ENCODE measurements at places on chromosomes 6 and 20.

DNA sequence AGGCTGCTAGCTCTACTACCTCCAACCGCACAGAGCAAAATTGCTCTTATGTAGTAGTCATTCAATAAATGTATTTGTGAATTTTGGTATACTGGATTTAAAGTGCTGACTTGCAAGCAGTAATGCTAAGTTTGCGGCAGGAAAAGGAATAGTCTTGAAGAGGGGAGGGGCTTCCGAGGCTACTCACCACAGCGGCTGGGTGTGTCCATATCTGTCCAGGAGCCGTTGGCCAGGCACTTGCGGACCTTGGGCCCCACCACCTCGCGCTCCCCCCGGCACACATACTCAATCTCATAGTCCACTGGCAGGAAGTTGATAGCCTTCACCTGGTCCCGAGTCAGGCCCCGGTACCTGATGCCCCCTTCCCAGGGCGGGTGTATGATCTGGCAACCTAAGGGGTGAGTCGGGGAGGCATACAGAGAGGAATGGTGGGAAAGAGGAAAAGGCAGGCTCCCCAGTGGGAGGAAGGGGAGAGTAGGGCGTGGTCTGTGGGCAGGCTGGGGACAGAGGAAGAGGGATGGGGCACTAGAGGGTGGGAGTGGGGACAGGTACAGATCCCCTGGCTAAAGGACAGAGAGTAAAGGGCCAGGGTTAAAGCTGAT lies 1.7 kb downstream of the GABBR1 start:
- no peak for DNase-seq

DNA sequence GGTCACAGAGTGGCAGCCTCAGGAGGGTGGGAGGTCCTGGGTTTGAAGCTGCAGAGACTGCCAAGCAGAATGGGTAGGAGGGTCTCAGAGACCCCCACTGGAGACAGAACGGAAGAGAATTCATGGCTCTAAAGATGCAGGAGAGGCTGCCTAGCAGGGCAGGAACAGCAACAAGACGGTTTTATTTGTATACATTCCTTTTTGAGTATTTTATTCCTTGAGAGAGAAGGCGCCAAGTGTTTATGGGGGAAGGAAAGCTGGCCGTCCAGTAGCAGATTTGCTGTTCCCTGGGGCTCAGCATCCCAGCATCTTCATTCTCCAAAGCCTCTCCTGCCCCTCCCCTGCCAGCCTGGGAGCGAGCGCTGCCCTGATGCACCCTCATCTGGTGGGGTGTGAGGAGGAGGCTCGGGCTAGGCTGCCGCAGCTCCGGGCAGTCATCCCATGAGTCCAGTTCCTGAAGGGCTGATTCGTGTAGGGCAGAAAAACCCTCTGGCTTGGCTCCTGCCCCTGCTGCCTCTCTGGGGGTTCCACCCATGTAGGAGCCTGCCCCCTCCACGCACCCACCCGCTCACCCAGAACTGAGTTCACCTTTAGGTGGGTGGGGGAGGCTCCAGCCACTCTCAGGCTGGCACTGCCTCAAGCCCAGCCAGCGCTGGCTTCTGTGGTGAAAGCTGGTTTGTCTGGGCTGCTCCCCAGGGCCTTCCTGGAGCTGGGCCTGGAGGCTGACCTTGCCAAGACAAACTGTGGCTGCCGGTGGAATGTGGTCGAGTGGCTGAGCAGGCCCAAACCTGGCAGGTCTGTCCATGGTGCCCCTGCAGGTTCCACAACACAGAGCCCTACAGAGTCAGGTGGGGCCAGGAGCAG lies 32.4 kb downstream of the CPXM1 start:
- no peak for DNase-seq

- no peak for DNase-seq
Observed at GRCh38 chr20:21609221-21609620, 95.4 kb upstream of the NKX2-2 start.

GRCh38 chr6:40552941-40553340 lies 34.2 kb downstream of the LRFN2 start:
- DNase-seq, result no peak

GRCh38 chr6:4091941-4092340 lies 13.0 kb upstream of the FAM217A start:
- no peak for DNase-seq

- no peak for DNase-seq
Observed at GRCh38 chr20:59120491-59120890, 43.1 kb upstream of the ZNF831 start.

DNA sequence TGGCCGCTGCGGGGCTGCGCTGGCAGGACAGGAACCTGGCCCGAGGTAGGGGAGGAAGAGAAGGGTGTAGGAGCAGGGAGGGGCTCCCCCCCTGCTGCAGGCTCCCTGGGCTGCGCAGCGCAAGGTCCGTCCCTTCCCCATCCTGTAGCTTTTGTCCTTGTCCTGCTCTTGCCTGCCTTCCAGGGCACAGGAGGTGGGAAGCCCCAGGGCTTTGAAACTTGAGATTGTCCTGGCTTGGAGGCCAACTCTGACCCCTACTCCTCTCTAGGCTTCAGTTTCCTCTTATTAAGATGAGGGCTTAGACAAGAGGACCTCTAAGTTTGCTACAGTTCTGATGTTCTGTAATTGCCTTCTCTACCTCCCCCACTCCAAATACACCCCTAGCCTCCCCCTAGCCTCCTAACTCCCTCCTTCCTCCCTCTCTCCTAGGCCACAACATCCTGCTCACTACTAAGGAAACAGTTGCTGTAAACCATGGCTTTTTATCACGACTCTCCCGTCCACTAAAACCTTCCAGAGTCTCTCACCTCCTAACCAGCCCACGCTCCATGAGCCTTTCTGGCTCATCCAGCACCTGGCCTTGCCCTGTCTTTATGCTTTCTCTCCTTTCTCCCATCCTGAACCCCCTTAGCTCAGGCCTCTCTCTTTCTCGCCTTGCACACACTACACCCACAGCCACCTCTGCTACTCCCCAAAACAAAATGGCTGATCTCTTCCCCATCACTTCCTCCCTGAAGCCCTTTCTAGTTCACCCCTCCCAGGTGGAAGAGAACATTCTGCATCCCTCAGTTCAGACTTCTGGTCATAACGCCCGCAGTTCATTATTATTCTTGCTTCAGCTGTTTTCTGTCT lies 10.2 kb downstream of the UNC5CL start:
- DNase-seq, result no peak

DNA sequence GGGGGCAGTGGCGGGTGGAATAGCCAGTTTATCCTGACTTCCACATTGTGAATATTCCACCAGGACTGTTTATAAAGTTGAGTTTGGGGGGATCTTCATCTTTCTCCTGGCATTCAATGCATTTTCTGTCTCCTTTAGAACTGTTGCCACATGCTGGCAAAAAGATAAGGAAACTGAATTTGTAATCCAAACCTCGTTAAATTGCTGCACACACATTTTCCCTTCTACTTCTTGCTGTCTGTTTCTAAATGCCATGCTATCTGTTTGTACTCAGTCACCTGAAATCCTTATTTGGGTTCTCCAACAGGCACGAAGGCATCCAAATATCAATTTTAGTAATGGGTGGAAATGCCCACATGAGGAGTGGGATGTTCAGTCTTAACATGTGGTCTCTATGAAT lies 180.2 kb upstream of the CCN2 start:
- DNase-seq, result no peak

GRCh38 chr6:7939184-7939863 lies 28.7 kb upstream of the TXNDC5 start:
- no peak for DNase-seq

GRCh38 chr6:14120546-14120945 lies 3.0 kb downstream of the CD83 start:
- no peak for DNase-seq

Measured in HS-5 (cell line).